ENCODE measurements at places on chromosomes 2 and 18.

DNA sequence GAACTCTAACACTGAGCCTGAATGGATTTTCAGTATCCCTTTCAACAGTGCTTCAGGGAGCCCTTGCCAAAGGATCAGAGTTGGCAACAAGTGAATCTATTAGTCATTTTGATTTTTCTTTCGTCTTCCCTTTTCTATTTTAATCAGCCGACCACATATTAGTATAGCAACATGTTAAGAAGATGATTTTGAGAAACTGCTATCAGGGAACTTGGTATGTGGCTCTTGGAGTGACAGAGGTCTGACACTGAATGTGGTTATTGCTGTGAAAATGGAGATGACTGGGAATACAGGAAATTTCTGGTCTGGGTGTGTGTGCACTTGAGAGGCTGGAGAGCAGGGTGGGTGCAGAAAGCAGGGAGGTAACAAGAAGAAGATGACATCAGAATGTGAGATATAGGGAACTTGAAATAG lies 28.7 kb upstream of the IL1RL1 start:
- DNase-seq = no peak

GRCh38 chr2:233813236-233814055 lies 35.3 kb downstream of the MROH2A start:
- DNase-seq = no peak

DNA sequence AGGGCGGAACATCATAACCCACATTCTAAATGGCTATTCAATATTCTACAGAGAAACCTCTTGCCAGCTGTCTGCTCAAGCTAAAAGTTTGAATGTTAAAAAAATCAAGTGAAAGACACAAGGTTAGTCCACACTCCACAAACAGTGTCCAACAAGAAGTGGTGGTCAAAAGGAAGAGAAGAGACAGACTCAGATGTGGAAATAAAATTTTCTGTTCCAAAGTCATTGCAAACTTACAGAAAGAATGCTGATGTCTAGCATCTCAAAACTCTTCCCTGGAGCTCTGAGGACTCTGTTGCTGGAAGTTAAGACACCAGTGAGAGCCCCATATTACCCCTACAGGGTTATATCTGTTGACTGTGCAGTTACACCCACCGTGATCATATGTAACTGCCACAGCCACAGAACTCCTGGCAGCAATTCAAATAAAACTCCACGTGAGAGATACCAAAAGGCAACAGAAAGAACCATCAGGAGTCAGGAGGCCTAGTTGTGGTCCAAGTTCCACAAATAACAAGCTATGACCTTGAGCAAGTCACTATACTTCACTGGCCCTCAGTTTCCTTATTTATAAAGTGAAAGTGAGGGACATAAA lies 60.9 kb downstream of the AAK1 start:
- no peak for DNase-seq

- DNase-seq = peak; percentile 3
Observed at GRCh38 chr18:74368901-74369705, 53.5 kb downstream of the C18orf63 start.

GRCh38 chr2:130936451-130936850 lies 99.7 kb downstream of the ARHGEF4 start:
- no peak for DNase-seq

DNA sequence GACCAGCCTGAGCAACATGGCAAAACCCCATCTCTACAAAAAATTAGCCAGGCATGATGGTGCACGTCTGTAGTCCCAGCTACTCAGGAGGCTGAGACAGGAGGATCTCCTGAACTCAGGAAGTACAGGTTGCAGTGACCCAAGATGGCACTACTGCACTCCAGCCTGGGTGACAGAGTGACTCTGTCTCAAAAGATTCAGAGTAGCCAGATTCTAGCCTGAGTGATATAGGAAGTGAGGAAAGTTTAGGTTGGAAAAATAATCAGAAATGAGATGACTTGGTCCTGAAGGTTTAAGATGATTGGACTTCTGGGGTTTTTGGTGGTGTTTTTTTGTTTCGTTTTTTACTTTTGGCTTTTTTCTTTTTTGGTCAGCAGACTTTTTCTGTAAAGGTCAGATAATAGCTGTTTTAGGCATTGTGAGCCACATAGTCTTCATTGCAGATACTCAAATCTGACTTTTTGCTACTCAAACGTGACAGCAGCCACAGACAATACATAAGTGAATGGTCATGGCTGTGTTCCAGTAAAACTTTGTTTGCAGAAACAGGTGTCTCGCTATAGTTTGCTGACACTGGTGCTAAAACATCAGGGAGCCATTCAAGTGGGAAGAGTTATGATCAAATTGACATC lies 104.1 kb upstream of the UBXN4 start:
- no peak for DNase-seq

GRCh38 chr2:218959141-218959731 lies at the start of gene CDK5R2:
TSS of gene CDK5R2 (plus strand) at chr2:218959666. CDS start at chr2:218959821, 155 bp downstream.
- peak; percentile 53 for DNase-seq

DNA sequence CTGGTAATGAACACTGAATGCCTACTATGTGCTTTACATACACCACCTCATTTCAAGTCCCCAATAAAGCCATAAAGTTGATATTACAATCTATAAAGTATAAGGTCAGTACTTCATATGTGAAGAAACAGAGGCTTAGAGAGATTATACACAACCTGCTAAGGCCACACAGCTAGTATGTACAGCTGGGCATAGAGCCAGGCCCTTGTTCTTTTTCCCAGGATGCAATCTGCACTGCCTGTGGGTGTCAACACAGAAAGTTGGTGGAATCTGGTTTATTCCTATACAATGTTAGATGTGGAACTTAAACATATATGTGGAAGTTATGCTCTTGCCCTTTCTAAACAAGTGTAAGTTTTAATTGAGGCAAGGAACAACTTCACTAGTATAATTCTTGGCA lies 32.8 kb downstream of the INSIG2 start:
- no peak for DNase-seq

- no peak for DNase-seq
Observed at GRCh38 chr2:230412846-230413245, 3.2 kb upstream of the SP100 start.

DNA sequence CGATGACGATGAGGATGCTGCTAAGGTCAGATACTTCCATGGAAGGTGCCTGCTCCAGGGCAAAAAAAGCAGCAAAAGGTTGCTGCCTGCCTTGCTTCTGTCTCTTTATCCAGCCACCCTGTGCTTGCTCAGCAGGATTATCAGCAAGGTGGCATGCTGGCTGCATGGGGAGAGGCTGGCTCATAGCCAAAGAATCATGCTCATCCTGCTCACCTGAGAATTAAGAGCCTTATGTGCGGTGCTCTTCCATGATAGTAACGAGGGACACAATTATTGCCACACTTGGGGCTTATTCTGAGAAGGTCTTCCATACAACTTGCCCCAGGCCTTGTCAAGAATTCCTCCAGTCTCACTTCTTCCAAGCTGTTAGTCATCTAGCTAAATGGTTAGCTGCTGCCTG lies 60.4 kb upstream of the SEC11C start:
- DNase-seq = no peak
